PC-3 (cell line): ENCODE measurements at places on chromosomes 7 and 10. TPM values are rescaled to one million over a fixed set of nuclear protein-coding genes. Genes with fewer than 3 reads are reported as not detected.

DNA sequence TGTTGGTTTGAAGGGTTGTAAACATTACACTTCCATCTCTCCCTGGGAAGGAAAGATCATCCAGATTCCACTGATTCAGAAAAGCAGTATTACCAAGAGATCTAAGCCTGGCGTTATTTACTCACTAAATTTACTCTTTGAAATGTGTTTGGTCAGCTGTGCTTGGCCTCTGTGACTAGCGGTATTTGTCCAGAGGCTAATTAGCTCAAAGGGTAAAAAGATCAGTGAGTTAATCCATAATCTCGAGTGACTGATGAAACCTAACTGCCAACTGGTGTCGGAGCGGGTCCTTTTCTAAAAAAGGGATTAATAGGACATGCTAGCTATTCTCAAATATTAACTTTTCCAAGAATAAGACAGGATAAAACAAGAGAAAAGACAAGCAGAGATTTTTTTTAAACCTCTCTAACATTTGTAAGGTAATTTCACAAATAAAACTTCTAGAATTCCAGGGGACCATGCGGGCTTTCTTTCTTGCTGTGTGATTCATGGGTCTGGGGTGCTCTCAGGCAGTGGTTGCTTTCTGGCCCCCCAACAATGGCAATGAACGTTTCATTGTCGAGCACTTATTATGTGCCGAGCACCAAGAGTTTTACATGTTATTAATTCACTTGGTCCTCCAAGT, 247.3 kb upstream of the AOAH start:
- no peaks in the 10 kb centered on the region for H3K4me1 ChIP-seq
- H3K36me3 ChIP-seq = no peaks in the 10 kb centered on the region
- no peak for DNase-seq
- H3K27ac ChIP-seq = no peak overlapping the region
- no peak overlapping the region for H3K4me3 ChIP-seq

DNA sequence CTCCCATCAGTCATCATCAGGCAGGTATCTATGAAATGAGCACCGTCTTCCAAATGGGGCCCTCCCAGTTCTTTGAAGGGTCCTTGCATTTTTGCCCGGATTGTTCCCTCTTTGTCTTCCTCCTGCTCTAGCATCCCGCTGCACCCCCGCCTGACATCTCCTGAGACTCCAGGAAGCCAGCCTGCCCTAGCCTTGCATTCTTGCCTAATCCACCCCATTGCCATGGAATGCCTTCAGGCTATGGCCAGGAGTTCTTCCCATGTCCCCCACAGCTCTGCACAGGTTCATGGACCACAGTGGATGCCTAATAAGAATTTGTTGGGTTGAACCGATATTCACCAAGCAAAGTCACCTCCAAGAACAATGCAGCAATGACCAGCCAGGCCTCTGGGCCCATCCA, 62.1 kb downstream of the ZMIZ1 start:
- no peak overlapping the region for H3K4me3 ChIP-seq
- DNase-seq = no peak
- H3K4me1 ChIP-seq = peaks cover 41% of the 10 kb centered on the region
- no peaks in the 10 kb centered on the region; the same call in 1 of the 2 replicates for H3K36me3 ChIP-seq
- H3K27ac ChIP-seq = no peak overlapping the region

DNA sequence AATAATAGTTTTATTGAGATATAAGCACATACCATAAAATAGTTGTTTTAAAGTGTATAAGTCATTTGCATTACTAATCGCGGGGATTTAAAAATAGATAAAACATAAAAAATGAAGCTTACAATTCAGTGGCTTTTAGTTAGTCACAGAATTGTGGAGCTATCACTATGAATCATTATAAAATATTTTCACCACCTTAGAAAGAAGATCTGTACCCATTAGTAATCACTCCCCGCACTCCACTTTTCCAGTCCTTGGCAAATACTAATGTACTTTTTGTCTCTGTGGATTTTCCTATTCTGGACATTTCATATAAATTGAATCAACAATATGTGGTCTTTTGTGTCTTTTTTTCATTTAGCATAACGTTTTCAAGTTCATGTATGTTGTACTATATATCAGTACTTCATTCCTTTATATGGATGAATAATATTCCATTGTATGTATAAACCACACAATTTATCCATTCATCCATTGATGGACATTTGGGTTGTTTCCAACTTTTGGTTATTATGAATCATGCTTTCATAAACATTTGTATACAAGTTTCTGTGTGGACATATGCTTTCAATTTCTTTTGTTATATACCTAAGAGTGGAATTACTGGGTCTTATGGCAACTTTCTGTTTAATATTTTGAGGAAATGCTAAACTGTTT, 162.5 kb downstream of the MAGI2 start:
- peak; percentile 93 for DNase-seq
- no peaks in the 10 kb centered on the region for H3K36me3 ChIP-seq
- no peaks in the 10 kb centered on the region for H3K27me3 ChIP-seq
- peak overlapping the region; percentile 92 for H3K27ac ChIP-seq
- H3K4me1 ChIP-seq = peaks cover 38% of the 10 kb centered on the region

GRCh38 chr10:130352291-130352645, 216.1 kb downstream of the GLRX3 start:
- DNase-seq = no peak
- H3K4me3 ChIP-seq = no peak overlapping the region
- no peak overlapping the region for H3K27ac ChIP-seq
- H3K27me3 ChIP-seq = no peaks in the 10 kb centered on the region

DNA sequence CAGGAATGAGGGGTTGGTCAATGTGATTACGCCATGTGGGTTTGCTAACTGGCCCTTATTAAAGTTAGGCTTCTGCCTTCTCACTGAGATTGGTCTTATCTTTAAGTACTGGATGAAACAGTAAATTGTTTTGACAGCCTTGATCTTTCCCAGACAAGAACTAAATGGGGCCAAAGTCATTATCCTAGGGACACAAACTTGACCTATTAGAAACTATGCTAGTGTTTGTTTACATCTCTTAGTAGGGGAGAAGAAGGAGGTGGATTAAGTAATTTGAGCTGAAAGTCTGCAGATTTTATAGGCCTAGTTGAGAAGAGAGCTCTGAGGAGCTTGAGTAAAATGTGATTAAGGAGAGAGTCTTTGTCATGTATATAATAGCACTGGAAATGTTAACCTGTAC, 386.9 kb downstream of the HTR7 start:
- H3K4me1 ChIP-seq = no peaks in the 10 kb centered on the region
- no peaks in the 10 kb centered on the region for H3K36me3 ChIP-seq
- no peak overlapping the region for H3K27ac ChIP-seq
- H3K4me3 ChIP-seq = no peak overlapping the region
- no peak for DNase-seq
- no peaks in the 10 kb centered on the region for H3K27me3 ChIP-seq

DNA sequence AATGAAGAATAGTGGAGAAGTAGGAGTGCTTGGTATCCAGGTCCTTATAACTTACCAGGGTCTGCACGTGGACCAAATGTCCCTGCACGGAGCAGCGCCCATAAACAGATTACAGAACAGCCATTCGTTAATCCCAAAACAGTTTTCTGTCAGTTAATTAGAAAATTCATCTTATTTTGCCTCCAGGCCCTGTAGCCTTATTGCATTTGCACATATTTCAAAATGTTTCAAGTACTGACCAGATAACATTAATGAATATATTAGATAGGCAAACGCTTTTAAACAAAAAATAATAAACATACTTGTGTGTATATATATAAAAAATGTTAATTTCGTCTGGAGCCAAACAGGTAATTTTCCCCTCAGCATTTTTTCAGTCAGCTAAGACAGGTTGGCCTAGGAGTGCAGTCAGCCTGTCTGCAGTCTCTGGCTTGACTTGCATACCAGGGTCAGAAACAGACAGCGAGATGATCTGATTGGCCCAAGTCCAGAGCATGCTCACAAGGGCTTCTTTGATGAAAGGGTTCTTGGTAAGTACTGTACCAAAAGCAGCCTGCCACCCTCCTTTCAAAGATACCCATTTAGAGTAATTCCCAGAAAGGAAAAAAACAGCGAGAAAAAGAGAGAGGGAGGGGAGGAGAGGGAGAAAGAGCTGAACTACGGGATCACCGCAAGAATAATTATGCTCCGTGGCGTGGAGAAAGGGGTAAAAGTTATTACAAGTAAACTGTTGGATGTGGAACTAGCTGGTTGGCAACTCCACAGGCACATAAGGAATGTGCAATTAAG, 194.4 kb upstream of the TCF7L2 start:
- no peaks in the 10 kb centered on the region for H3K36me3 ChIP-seq
- no peaks in the 10 kb centered on the region for H3K27me3 ChIP-seq
- no peak for DNase-seq
- H3K4me1 ChIP-seq = peaks cover 11% of the 10 kb centered on the region; the same call in 1 of the 2 replicates
- no peak overlapping the region for H3K27ac ChIP-seq

DNA sequence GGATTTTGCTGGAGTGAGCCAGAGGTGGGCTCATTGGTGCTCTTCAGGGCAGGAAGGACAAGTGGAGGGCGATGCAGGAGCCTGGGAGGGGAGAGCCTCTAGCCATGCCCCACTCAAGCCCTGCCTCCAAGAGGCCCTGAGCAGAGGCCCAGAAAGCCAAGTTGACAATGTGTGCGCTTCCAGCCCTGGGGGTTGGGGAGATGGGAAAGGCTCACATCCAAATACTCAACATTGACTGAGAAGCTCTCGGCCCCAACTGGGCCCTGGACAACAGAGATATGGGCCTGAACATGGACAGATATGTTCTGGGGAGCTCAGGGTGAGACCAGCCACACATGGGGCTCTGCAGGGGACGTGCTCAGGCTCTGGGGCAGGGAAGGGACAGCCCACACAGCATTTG, 39.0 kb downstream of the FRMPD2 start:
- H3K4me3 ChIP-seq = no peak overlapping the region
- H3K27ac ChIP-seq = no peak overlapping the region
- H3K27me3 ChIP-seq = no peaks in the 10 kb centered on the region
- H3K4me1 ChIP-seq = no peaks in the 10 kb centered on the region

DNA sequence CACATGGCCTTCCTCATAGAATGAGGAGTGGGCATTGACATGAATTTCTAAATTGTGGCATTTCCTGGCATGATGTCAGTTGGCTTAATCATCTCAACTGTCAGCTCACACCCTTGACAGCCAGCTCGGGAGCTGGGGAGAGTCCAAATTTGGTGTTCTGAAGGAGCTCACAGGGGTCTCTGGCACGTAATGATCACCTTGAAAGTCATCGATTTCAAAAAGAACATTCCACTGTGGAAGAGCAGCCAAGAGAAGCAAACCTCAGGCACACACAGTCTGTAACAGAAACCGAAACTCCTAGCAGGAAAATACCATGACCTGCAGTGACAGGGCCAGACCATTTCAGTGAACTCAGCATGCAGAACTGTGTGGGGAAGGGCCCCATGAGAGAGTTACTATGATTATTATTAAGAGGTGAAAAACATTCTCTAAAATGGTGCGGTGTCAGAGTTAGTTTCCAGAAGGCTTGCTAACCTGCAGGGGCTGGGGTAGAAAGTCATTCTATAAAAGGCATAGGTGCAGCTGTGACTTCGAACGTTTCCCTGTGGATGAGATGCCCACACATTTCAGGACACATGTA, 26.4 kb upstream of the KLF6 start:
- no peak overlapping the region for H3K4me3 ChIP-seq
- H3K4me1 ChIP-seq = peaks cover 60% of the 10 kb centered on the region
- H3K36me3 ChIP-seq = no peaks in the 10 kb centered on the region
- no peaks in the 10 kb centered on the region for H3K27me3 ChIP-seq
- DNase-seq = peak; percentile 50

DNA sequence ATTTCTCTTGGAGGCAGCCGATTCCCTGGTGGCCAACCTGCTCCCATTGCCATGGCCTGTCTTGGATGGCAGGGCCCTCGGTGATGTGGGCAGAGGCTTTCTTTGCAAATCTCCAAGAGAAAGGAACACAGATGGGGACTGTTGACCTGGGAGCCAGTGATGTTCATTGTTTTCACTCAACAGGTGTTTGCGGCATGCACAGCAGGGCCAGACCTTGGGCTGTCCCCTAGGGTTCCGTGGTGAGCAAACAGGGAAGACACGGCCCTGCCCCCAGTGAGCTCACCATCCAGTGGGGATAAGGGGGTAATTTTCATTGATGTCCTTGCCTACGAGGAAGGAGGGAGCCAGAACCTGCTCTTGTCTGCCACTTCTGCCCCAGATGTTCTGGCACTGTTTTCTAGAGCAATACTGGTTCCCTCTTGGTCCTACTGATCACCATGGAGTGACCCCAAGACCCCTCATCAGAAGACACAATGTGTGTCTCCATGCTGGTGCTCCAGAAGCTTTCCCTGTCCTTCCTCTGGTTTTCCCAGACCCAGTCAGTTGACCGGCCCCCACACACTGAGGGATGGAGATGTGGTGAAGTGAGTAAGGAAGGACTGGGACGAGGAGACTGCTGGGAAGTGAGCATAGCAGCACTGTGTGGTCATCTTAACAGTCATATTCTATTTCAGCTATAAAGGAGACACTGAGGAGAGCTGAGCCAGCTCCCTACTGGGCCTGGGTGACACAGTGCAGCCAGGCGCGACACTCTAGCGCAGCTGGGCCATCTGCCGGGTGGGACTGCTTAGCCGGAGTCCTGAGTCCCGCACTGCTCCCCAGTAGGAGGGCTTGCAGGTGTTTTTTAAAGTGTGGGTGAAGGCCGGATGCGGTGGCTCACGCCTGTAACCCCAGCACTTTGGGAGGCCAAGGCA, 20.4 kb upstream of the FIGNL1 start:
- no peaks in the 10 kb centered on the region for H3K27me3 ChIP-seq
- peaks cover 5% of the 10 kb centered on the region; the same call in 1 of the 2 replicates for H3K4me1 ChIP-seq
- H3K27ac ChIP-seq = no peak overlapping the region
- no peaks in the 10 kb centered on the region for H3K36me3 ChIP-seq
- DNase-seq = no peak

GRCh38 chr7:149825567-149826343, 12.4 kb upstream of the ZNF862 start:
- no peak overlapping the region for H3K27ac ChIP-seq
- no peak overlapping the region for H3K4me3 ChIP-seq
- no peaks in the 10 kb centered on the region for H3K27me3 ChIP-seq
- no peak for DNase-seq
- no peaks in the 10 kb centered on the region for H3K36me3 ChIP-seq

- peaks cover 38% of the 10 kb centered on the region for H3K4me1 ChIP-seq
- no peaks in the 10 kb centered on the region for H3K36me3 ChIP-seq
- H3K27me3 ChIP-seq = no peaks in the 10 kb centered on the region
- no peak for DNase-seq
Observed at GRCh38 chr7:143256932-143257331, 6.3 kb upstream of the GSTK1 start.

DNA sequence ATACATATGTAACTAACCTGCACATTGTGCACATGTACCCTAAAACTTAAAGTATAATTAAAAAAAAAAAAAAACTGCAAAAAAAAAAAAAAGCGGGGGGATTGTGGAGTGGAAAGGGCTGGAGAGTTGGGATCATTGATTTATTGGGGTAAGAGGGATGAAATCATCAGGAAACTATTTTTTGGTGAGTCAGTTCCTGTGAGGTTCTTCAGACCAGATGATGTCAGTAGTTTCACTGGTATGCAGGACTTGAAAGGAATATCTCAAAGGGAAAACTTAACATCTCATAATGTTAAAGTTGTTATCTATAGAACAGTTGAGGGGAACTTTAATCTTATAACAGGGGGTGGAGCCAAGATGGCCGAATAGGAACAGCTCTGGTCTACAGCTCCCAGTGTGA, 32.6 kb upstream of the TECTB start:
- DNase-seq = peak; percentile 8
- no peak overlapping the region for H3K27ac ChIP-seq
- no peaks in the 10 kb centered on the region for H3K27me3 ChIP-seq
- H3K36me3 ChIP-seq = no peaks in the 10 kb centered on the region
- H3K4me3 ChIP-seq = no peak overlapping the region

GRCh38 chr10:6108631-6109443, 20.0 kb downstream of the RBM17 start:
- no peak overlapping the region for H3K4me3 ChIP-seq
- H3K36me3 ChIP-seq = peaks cover 31% of the 10 kb centered on the region
- H3K4me1 ChIP-seq = peaks cover 27% of the 10 kb centered on the region
- no peaks in the 10 kb centered on the region for H3K27me3 ChIP-seq
- no peak overlapping the region for H3K27ac ChIP-seq

The FHIP2A gene
- total RNA-seq = 3.7 and 4.6 TPM in 2 replicates

The NPY4R gene
- not detected in 2 replicates for total RNA-seq

The CUZD1 gene
- total RNA-seq = 0.36 and 0.40 TPM in 2 replicates

The SPDYE18 gene
- total RNA-seq = 1.1 TPM in 1 of 2 replicates, not detected in the other

The SLC26A5 gene
- 0.29 and 0.86 TPM in 2 replicates for total RNA-seq

The DKK1 gene
- total RNA-seq = 1,187 and 1,592 TPM in 2 replicates
